ENCODE measurements at places on chromosomes 4 and X.

DNA sequence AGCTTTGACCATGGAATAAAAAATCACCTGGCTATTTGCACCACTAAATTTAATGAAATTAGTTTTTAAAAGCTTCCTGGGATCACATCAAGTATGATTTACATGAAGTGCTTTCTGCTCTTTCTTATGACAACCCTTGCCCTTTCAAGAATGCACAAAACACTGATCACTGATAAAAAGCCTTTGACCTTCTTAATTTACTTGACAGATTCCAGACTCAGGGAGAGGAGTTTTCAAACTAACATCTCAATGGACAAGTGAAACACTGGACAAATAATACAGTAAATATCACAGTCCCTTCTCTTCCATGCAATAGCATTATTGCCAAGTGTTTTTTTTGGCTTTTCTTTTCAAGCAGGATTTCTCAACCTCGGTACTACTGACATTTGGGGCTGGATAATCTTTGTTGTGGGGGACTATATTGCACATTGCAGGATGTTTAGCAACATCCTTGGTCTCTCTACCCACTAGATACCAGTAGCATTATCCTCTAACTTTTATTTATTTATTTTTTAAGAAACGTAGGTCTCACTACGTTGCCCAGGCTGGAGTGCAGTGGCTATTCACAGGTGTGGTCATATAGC is 86.3 kb downstream of the ZNF827 start:
- no peak for DNase-seq

- DNase-seq = no peak
Measured at GRCh38 chr4:832536-832935, 6.6 kb upstream of the CPLX1 start.

- DNase-seq = no peak
Measured at GRCh38 chr4:37967736-37968135, 7.5 kb downstream of the PTTG2 start.

DNA sequence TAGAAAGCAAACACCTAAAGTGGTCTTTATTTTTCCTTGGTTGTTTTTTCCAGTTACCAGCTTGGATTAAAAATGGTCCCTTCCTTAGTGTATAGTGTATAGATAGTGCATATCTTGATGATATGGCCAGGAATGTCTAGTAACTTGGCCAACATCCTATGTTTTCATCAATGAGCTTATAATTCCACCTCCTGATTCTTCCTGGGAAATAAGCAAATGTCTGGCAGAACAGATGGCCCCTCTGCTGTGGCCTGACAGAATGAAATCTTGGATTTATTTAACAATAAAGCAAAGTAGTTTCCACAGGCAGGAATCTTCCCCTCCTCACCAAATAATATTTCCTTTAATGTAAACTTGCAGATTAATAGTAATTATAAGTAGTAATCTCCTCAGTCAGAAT is 6.1 kb downstream of the SCARB2 start:
- no peak for DNase-seq

DNA sequence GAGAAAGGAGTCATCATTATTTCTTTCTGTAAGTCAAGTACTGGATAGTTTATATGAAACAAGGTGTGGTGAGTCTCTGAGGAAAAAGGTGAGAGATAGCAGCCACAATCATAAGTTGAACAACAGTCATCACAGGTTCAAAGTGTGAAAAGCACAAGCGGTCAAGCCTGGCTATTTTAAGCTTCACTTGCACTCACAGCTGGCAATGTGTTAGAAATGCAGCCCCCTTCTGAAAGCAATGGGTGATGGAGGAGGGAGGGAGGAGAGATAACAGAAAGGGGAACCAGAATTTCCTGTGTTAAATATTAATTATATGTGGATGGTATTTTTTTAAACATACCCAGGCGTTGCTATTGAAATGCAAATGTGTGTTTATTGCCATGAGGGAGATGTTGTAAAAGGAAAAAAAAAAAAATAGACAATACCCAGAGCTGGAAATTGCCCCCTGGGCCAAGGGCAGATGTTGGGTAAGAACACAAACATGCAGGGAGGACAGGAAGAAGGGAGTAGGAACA is 26.9 kb upstream of the BMP3 start:
- DNase-seq = no peak

GRCh38 chrX:106039920-106040319 is 1.4 kb upstream of the SERPINA7 start:
- DNase-seq = no peak

GRCh38 chrX:8144925-8145324 is 26.1 kb downstream of the VCX2 start:
- no peak for DNase-seq

DNA sequence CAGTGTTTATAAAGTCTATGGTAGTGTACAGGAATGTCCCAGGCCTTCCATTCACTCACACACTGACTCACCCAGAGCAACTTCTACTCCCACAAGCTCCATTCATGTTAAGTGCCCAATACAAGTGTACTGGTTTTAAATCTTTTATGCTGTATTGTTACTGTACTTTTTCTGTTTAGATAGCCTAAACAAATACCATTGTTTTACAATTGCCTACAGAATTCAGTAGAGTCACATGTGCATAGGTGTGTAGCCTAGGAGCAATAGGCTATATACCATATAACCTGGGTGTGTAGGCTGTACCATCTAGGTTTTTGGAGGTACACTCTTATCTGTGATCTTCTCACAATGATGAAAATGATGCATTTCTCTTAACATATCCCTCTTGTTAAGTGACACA is 126.7 kb downstream of the DGKK start:
- no peak for DNase-seq

DNA sequence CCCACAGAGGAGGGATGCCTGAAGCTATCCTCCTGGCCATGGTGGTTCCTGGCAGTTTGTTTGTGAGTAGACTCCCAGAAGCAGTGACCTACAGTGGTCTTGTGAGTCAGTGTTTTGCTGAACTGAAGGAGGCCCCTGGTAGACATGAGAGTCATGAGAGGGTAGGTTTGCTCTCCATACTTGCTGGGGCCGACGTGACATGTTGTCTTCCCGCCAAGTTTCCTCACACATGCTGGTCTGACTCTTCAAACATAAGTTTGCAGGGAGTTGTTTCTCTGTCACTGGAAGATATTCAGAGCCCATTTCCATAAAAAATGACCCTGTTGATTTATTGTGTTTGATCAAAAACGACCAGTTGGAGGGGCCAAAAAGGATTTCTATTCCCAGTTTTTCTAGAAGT is 131.1 kb upstream of the SCML1 start:
- no peak for DNase-seq

- no peak for DNase-seq
Measured at GRCh38 chr4:154344686-154345085, 146.9 kb downstream of the DCHS2 start.

- no peak for DNase-seq
Measured at GRCh38 chr4:70991596-70991995, 1.9 kb upstream of the DCK start.

DNA sequence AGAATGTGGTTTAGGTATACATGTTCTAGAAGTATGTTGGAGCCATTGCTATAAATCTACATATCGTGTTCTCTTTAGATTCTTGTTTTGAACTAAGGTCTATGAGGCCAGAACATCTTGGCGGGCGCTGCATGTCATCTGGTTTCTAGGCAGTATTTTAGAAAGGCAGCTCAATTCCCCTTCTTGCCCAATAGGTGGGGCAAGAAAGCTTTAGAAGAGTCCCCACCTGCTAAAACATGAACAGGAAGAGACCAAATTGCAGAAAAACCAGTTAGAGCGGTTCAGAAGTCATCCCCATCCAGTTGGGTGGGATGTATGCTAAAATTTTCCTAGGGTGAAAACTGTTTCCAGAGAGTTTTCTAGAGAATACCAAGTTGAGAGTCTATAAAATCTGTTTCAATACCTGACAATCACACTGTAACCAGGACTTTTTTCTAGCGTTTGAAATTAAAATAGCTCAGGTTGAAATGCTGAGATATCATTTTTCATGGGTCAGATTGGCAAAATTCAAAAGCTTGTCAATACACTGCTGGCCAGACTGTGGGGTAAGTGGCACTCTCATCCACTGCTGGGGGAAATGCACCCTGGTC is 17.5 kb upstream of the SH3KBP1 start:
- no peak for DNase-seq

DNA sequence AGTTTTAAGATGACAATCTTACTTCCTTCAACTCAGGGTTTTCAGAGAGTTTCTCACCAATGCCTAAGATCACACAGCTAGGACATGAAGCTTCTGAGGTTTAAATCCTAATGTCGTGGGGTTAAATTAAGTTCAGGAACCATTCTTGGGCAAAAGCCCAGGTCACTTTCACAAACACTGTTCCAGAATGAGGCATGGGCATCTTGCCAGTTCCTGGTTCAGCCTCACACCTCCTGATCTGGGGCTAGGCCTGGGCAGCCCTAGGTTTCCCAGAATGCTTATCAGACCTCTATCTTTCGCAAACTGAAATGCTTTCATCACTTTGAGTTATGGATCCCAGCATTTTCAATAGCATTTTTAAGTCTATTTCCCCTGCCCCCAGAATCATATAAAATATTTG is 224.8 kb upstream of the EDA2R start:
- DNase-seq = no peak

DNA sequence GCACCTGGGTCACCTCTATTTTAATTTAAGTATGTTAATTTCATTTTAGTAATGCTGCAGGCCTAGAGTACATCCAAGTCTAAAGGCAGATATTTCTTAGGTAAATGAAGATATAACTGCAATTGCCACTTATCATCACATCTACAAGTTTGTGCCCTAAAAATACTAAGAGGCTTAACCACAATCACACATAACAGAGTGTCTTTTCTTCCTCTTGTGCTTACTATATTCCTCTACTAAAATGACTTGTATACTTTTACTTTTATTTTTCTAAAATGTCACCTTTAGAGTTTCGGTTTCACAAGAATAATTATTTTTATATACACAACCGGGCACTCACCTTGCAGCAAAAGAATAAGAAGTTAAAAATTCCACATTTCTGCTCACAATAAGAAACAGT is 77.9 kb downstream of the EFHC2 start:
- no peak for DNase-seq

GRCh38 chr4:35934320-35934981 is 309.9 kb downstream of the ARAP2 start:
- DNase-seq = no peak

- no peak for DNase-seq
Measured at GRCh38 chr4:109786846-109787245, 15.0 kb downstream of the CFI start.

GRCh38 chr4:74555231-74555630 is 110.3 kb downstream of the AREG start:
- no peak for DNase-seq

- DNase-seq = no peak
Measured at GRCh38 chr4:14125375-14126129, 498.0 kb upstream of the BOD1L1 start.

DNA sequence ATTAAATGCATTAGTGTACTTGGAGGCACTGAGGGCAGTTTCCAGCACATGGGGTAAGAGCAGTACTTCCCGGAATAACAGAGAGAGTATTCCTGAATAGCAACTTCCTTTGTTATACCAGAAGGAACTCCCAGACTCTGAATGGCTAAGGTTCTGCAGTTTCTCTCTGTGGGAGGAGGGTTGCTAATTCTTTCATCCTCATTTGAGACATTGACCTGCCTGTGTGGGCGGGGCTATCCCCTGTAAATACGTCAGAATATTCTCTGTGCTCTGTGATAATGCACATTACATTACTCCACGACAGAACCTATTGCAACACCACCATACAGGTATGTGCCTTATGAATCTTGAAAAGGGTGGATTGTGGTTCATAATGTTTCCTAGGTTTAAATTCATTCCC is 52.7 kb downstream of the SPINK2 start:
- DNase-seq = no peak

GRCh38 chrX:115367951-115368350 is 78.4 kb downstream of the LUZP4 start:
- DNase-seq = no peak

- no peak for DNase-seq
Measured at GRCh38 chr4:183448436-183448835, 4.0 kb downstream of the CDKN2AIP start.

Measured in activated CD4-positive, alpha-beta T cell treated with anti-CD3 and anti-CD28 coated beads for 24 hours (primary cell).